ENCODE measurements at places on chromosomes 3 and 15. TPM values are rescaled to one million over a fixed set of nuclear protein-coding genes. Genes with fewer than 3 reads are reported as not detected.

GRCh38 chr3:137764001-137764433 is at the start of gene SOX14:
Gene SOX14 (plus strand): TSS chr3:137764315. CDS start chr3:137764785, 470 bp downstream.
- no peak for DNase-seq

- DNase-seq: no peak
Measured at GRCh38 chr3:140972833-140973232, 31.2 kb downstream of the SLC25A36 start.

DNA sequence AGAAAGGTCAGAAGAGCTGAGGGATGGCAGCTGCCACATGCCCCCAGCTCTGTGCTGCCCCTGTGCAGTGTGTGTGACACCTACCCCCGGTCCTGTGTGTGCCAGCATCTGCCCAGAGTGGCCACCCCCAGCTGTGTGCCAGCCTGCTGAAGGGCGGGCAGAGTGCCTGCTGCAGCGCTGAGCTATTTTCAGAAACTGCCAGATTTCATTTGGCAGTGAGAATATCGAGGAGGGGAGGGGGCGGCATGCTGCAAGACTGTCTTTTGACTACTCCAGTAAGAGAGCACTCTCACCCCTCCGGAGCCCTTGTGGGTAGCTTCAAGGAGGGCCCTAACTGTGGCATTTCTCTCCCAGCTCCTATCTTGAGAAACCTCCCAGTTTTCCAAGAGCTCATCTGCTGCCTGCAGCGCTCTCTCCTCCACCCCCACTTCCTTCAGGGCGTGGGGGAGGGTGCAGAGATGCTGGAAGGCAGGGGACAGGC is 25.2 kb upstream of the DOCK3 start:
- no peak for DNase-seq

MUC20 gene
- total RNA-seq: 0.96 TPM

DNA sequence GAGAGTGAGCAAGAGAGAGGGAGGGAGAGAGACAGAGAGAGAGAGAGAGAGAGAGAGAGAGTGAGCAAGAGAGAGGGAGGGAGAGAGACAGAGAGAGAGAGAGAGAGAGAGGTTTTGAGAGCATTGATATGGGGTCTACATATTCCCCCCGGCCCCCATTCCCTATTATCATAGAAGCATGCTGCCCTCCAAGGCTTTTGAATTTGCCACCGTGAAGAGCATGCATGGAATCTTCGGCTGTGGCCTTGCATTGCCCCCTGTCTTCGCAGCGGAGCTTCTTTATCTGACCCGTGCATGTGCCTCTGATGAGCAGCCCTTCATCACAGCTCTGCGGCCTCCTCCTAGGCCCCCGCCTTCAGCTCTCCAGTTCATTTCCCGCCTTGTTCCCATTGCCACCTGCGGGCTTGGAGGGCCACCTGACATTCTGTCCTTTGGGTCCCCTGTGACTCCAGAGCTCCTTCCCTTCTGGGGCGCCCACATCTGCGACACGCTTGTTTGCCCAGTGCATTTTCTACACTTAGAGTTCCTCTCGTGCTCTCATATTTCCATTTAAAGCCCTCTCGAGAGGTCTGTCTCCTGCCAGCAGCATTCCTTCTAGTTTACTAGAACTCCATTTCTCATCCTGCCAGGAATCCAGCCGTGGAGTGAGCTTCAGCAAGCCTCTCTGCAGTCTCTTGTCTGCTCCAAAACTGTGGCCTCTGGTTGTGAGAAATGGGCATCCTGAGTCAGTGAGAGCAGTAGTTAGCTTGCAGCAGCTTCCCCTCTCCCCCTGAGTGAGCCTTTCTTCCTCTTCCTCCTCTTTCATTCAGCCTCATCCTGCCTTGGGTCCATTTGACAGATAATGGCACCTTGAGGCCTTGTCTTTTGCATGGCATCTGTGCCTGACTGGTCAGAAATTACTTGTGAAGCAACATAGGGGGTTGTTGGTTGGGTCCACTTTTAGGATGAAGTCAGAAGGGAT is 25.3 kb downstream of the LPP start:
- DNase-seq: no peak

DNA sequence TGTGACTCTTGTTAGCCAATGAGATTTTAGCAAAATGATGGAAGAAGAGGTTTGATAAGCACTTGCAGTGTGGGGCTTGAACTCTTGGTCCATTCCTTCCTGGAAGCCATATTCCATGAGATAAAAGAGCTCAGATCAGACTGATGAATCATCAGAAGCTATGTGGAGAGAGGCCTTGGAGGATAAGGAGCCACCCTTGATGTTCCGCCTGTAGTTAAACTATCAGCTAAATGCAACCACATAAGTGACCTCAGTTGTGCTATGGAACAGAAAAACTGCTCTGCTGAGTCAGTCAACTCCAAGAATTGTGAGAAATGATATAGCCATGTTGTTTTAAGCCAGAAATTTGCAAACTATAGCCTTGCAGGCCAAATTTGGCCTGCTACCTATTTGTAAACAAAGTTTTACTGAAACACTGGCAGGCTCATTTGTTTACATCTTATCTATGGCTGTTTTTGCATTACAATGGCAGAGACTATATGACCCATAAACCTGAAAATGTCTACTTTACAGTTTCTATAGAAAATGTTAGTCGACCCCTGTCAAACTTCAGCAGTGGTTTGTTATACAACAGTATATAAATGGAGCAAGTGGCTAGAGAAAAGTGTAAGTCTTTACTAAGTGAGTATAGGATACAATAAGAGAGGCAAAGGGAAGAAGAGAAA is 27.6 kb upstream of the GAP43 start:
- no peak for DNase-seq

- DNase-seq: no peak
Measured at GRCh38 chr15:82081914-82082762, 36.3 kb upstream of the MEX3B start.

GRCh38 chr15:57385923-57386390 is 9.7 kb downstream of the CGNL1 start:
- no peak for DNase-seq

GRCh38 chr3:142628801-142629200 is 32.6 kb downstream of the PLS1 start:
- no peak for DNase-seq

GRCh38 chr3:55662683-55663082 is 175.6 kb upstream of the WNT5A start:
- no peak for DNase-seq

FEZF2 gene
- total RNA-seq: not detected

DNA sequence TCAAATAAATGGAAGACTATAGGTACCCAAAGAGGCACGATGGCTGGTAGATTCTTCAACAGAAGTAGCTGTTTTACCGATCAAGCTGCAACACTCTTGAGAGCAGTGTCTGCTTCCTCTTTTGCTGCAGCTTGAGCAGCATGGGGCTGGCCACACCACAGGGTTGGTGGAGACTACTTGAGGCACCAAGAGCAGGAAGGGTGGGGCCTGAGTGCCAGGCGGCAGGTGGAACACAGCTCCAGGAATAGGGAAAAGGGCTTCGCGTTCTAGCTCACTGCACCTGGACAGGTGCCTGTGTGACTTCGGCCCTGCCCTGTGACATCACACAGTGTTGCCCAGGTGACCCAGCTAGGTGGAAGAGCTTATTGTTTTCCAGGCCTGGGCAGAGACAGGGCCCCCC is at the start of gene CCDC33:
CCDC33 (plus strand) TSS at position 365 of the 400 bp plus-strand sequence. CDS start 394 bp downstream, outside the sequence.
- no peak for DNase-seq

DNA sequence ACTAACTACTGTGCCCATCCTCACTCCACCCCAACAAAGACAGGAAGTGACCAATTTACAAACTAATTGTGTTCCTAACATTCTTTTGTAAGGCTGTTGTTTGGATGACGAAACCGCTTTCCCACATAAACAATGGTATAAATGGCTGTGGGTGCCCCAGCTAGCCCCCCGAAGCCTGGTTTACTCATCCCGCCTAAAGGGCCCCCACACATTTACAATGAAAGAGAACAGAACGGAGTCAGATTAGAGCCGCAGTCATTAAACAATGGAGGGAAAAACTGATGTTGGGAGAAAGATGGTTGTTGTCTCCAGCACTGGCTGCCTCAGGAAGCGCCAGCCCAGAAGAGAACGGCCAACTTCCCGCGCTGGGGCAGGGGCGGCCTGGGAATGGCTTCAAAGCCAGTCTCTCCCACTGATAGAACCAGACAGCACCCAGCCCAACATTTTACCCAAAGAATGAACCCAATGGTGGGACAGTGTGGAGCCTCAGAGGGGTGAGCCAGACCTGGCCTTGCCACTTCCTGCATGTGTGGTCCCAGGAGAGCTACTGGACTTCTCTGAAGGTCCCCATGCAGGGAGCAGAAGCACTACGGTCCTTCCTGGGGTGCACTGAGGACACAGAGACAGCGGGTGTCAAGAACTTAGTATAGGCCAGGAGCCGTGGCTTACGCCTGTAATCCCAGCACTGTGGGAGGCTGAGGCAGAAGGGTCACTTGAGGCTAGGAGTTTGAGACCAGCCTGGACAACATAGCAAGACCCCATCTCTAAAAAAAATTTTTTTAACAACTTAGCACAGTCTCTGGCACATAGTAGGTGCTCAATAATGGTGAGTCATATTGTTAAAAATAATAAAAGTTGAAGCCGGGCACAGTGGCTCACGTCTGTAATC is 75.8 kb upstream of the GATA2 start:
- no peak for DNase-seq

GRCh38 chr3:170999737-171000242 is 26.7 kb downstream of the SLC2A2 start:
- DNase-seq: no peak
